Stimulated activated CD4-positive, alpha-beta T cell treated with anti-CD3 and anti-CD28 coated beads, Interleukin-15, amount 100 ng/mL, for 48 hours (primary cell): ENCODE measurements at places on chromosomes 7 and 10.

GRCh38 chr10:100081075-100082001, at the start of gene CPN1:
Gene CPN1, minus strand, starts transcription at chr10:100081869. Its CDS starts 244 bp downstream, at chr10:100081625.
- DNase-seq = no peak

- no peak for DNase-seq
Measured at GRCh38 chr7:137390076-137390475, 46.5 kb upstream of the PTN start.

DNA sequence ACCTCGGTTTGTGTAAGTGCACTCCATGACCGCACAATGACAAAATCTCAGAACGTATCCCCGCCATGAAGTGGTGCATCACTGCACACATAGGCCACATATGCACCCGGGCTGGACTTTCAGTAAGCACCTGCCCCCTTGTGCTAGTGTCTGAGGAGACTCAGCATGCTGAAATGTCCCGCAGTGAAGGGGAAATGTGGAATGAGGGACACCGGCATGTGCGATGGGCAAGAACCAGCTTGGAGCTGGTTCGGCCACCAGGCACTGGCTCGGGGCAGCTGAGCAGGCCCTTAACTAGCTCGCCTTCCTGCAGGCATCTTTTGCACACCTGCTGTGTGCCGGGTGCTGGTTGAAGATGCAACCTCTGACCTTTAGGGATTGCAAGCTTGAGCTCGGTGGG, 49.8 kb upstream of the TNS3 start:
- DNase-seq = no peak

DNA sequence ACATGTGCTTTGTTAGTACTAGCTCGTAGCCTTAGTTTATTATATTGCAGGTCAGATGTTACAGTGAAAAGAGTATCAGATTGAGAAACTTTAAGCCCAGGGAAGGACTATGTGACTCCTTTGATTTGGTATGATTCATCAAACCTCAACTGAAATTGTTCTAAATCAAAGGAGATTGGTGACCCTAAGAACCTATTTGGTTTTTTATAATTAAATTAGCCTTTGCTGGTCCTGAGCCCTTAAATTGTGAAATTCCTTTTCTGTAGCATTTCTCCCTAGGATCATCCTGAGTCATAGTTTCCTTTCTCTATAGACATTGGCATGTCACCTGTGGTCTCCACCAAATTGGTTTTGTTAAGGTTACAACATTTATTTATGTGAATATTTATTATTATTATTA, 89.7 kb downstream of the POLR1F start:
- no peak for DNase-seq

DNA sequence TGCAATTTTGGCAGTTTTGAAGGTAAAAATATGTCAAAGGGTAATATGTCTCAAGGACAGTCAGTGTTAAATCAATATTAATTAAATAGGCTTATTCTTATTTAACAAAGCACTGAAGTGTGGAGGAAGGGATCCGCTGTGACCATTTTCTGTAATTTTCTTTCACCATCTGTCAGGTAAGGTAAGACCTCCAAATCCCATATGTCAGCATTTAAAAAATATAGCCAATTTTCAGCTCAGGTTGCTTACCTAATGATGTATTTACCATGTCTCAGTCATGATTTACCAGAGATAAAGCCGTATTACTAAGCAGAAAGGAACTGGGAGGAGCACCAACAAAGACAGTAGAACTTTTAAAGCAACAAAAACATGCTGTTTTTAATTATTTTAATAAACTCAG, 683.9 kb downstream of the CCSER2 start:
- DNase-seq = no peak

DNA sequence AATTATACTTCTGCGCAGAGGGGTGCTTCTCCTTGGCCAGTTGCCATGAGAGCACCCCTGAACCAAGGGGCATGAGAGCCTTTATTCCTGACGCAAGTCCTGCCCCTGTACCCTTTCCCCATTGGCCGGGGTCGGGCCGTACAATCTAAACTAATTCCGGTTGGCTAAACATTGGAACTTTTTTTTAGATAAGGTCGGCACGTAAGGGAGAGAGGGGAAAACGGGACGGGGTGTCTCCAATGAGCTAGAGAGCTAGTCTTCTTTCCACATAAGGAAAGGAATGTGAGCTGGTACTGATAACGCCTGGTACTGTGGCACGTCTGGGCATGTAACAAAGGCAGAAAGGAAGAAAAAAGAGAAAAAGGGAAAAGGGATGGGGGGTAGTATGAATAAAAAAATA, 96.9 kb downstream of the CD36 start:
- no peak for DNase-seq
